ENCODE measurements at places on chromosomes 4 and X.

- peak; percentile 60 for DNase-seq
These were observed 1.2 kb downstream of the MAGIX start for GRCh38 chrX:49163555-49164419.

DNA sequence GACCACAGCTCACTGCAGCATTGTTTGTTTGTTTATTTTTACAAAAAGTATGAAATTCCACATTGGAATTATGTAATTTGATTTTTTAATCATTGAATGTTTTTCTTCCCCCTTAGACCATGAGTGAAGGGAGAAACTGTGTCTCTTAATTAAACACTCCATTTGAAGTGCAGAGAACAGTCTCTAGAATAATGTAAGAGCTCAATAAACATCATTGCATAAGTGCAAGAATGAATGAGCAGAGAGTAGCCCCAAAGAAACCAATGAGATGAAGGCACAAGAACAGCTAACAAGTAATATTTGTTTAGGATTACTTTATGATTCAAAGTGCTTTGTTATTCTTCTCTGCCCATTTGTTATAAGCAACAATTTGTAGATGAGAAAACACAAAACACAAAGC lies 921.3 kb upstream of the LCORL start:
- DNase-seq: no peak

- DNase-seq: no peak
These were observed 32.0 kb upstream of the HPGD start for GRCh38 chr4:174554231-174554728.

DNA sequence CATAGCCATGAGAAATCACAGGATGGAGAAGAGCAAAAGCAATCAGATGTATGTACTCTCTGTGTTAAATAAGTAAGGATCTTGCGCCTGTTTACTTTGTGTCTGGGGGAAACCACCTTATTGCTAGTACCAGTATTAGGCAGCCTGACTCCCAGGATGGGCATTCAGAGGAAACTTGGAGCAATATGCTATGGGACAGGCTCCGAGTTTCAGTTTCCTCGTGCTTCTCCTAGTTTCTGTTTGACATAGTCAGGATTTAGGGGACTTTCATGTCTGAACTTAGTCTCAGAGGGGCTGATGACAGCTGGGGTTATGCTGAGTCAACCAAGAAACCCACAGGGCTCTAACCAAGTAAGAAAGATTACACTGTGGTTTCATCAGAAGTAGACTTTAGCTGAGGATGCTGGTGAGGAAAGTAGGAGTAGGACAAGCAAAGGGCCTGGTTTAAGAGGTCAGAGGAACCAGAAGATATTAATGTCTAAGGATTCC lies 13.5 kb downstream of the NSUN7 start:
- no peak for DNase-seq

- no peak for DNase-seq
These were observed 1244.3 kb downstream of the RAPGEF2 start for GRCh38 chr4:160347197-160347596.

GRCh38 chrX:17033225-17033624 lies 86.8 kb downstream of the REPS2 start:
- DNase-seq: no peak

DNA sequence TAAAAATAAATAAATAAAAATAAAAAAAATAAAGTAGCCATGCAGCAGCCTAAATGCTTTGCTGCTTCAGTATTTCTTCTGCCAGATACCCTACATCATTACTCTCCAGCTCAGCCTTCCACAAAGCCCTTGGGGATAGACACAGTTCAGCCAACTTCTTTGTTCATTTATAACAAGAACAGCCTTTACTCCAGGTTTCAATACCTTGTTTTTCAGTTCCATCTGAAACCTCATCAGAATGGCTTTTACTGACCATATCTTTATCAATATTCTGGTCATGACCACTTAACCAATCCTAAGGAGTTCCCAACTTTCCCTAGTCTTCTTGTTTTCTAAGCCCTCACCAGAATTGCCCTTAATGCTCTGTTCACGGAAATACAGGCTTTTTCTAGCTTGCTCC lies 128.3 kb upstream of the MED14 start:
- no peak for DNase-seq

DNA sequence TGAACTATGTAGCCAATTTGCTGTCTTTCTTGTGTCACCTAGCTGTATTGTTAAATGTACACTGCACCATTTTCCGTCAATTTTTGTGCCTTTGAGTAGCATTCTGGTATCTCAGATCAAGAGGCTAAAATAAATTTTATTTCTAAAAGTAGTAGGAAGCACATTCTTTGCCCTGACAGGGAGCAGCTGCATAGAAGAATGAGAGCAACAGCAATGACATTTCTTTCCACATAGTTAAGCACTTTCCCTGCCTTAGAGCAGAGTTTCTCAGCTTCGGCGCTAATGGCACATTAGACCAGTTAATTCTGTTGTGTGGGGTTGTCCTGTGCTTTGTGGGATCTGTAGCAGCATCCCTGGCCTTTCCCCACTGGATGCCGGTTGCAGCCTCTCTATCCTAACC lies 173.9 kb downstream of the CHIC2 start:
- no peak for DNase-seq

GRCh38 chr4:70601422-70602039 lies 9.5 kb downstream of the AMBN start:
- peak; percentile 21 for DNase-seq

DNA sequence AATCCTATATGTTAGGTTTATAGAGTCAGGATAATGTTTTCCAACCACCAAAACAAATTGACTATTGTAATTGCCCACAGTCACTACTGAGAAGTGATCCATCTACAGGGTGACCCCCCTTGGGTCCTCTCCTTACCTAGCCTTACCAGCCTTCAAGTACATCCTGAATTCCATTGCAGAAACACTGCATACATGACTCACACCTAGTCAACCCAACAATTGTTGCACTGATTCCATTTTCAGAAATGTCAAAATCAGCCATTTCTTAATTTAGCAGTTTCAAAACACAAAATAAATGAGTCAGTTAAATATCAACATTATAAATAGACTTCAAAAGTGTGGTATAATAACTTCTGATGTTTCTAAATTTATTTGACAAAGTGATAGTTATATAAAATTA lies 106.3 kb upstream of the TNIP3 start:
- DNase-seq: no peak

DNA sequence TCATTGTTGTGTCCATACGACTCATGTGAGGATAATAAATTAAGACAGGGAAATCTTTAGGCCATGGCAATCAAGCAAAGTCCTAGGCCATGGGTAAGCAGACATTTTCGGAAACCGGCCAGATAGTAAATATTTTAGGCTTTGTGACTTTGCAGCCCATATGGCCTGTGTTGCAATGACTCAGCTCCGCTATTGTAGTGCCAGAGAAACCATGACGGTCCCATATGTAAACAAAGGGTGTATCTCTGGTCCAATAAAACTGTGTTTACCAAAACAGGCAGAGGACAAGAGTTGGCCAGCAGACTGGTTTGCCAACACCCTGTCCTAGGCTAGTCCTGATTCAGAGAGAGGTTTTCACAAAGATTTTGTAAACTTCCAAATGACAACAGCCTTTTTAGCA lies 5.0 kb downstream of the FAM114A1 start:
- DNase-seq: no peak
